Left colon (tissue), 2 donors: ENCODE measurements at places on chromosomes 5 and 9. TPM values are rescaled to one million over a fixed set of nuclear protein-coding genes. Genes with fewer than 3 reads are reported as not detected.

- no peak for DNase-seq
Observed at GRCh38 chr5:60829490-60830266, 14.4 kb downstream of the ELOVL7 start.

LCN1 gene
- not detected for total RNA-seq

- no peak for DNase-seq
Observed at GRCh38 chr9:64128572-64128971, 1156.4 kb downstream of the FOXD4L5 start.

DNA sequence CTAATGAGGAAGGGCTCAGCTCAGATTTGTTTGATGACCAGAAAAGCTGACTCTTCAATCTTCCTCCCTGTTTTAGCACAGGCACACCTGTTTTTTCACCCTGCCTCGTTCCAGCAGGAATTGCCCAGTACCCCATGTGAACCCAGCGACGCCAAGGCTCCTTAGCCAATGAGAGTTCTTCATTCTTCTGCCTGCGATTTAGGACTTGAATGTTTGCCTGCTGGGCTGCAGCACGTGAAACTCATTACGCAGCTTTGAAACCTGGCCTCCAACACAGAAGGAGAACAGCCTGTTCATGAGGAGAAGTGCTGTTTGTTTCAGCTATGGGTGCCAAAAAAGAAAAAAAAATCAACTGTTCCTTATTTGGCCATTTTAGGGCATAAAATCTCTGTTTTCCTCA is 315.5 kb downstream of the TRPM3 start:
- no peak for DNase-seq

DNA sequence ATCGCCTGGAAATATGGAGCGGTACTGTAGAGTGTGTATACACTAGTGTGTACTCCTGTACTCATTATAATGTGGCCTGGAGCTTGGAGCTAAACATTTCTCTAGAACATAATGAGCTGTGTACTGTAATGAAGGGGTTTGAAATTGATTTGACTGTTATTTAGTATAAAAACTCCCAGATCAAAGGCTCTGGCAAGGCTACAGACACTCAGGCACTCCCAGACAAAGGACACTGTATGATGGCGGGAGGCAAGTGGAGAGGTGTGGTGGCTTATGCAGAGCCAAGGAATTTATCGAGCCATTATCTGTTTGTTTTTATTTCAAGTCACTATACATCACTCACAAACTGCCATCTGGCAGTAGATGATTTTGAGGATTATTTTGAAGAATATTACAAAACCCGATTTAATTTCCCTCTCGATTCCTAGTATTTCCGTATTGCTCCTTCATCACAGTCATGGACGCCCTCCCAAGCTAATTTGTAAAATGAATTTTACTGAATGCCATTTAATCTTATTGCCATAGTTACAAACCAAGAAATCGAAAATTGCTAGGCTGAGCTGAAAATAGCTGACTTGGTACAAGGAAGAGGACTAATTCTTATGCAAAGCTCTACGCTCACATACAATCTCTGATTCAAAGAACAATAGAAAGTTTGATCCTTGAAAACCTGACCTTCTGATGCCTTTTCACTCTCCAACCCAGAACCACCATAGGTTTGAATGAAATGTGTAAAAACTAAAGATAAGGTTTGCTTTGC is 240.2 kb upstream of the SEMA6A start:
- DNase-seq: no peak
